ENCODE measurements at places on chromosomes 11 and 22.

DNA sequence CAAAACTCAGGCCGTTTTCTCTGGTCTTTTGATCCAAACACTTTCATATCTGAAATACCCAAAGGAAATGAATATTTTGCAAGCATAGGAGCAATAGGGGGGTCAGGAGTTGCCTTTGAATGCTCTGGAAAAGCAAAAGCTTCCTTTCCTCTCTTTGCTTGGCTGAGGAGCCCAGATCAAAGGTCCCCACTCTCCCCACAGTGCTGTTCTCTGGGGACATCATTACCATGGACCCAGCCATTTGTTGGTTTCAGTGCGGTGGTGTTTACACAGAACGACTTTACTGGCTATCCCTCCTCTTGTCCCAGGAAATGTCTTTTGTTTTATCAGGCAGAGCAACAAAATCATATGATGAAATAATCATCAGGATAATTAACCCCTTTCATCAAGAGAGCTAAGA, 1089.1 kb downstream of the TBC1D22A start:
- H3K27ac ChIP-seq, result no peak overlapping the region
- no peak overlapping the region for H3K4me3 ChIP-seq
- no peaks in the 10 kb centered on the region for H3K36me3 ChIP-seq
- no peaks in the 10 kb centered on the region for H3K4me1 ChIP-seq

DNA sequence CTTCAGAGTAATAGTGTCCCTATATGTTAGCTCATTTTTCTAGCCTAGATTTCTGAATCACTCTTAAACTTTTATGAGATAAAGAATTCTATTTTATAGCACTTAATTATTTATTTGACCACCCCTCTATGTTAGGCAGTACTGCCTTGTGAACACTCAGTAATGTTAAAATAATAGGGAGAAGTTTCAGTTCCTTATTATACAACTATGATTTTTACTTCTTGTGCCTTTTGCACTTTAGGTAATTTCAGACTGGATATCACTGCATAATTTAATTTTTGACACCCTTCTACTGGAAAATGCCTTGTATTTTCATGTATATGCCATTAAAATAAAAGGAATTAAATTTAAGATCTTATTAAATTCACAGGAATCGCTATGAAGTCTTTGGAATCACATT, 3.1 kb downstream of the BCO2 start:
- DNase-seq, result no peak
- no peaks in the 10 kb centered on the region for H3K4me1 ChIP-seq
- H3K36me3 ChIP-seq, result no peaks in the 10 kb centered on the region
- no peak overlapping the region for H3K4me3 ChIP-seq
- no peaks in the 10 kb centered on the region for H3K27me3 ChIP-seq

DNA sequence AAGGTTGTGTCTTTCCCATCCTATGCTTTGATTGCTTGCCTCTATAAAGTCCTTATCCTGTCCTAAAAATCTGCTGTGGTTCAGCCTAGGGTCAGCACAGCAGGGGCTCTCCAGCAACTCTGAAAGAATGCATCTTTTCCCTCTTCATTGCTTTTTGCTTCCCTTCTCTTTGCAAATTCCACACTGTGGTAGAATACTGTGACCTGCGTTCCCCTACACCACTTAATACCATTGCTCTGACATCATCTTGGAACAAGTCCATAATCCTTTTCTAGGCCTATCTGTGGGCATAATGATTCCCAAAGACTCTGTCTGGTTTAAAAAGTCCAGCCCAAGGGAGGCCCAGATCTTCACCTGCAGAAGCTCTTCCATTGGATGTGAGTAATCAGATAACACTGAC, 177.7 kb downstream of the NAV2 start:
- peaks cover 4% of the 10 kb centered on the region for H3K4me1 ChIP-seq
- H3K36me3 ChIP-seq, result peaks cover 4% of the 10 kb centered on the region
- H3K27ac ChIP-seq, result peak overlapping the region; percentile 60
- H3K27me3 ChIP-seq, result no peaks in the 10 kb centered on the region
- H3K4me3 ChIP-seq, result no peak overlapping the region

GRCh38 chr11:91158297-91158696, 935.4 kb upstream of the CHORDC1 start:
- no peaks in the 10 kb centered on the region for H3K27me3 ChIP-seq
- no peaks in the 10 kb centered on the region for H3K36me3 ChIP-seq
- no peak overlapping the region for H3K27ac ChIP-seq
- H3K4me3 ChIP-seq, result no peak overlapping the region
- no peak for DNase-seq

- peaks cover 2% of the 10 kb centered on the region for H3K4me1 ChIP-seq
- no peak for DNase-seq
- no peaks in the 10 kb centered on the region for H3K27me3 ChIP-seq
- no peak overlapping the region for H3K4me3 ChIP-seq
Observed at GRCh38 chr11:65310736-65311135, 3.9 kb upstream of the CDC42EP2 start.

Data from aorta (tissue), 5 donors.